ENCODE measurements at places on chromosomes 3 and 15. TPM values are rescaled to one million over a fixed set of nuclear protein-coding genes. Genes with fewer than 3 reads are reported as not detected.

The ASB14 gene
- total RNA-seq: 0.18 TPM

- no peaks in the 10 kb centered on the region for H3K4me1 ChIP-seq
- no peaks in the 10 kb centered on the region for H3K27me3 ChIP-seq
- H3K4me3 ChIP-seq: no peak overlapping the region
Observed at GRCh38 chr3:195285372-195285771, 14.4 kb upstream of the XXYLT1 start.

The LPP gene
- total RNA-seq: 24.3 TPM

GRCh38 chr3:108511055-108511454, 659 bp upstream of the MYH15 start:
- no peak overlapping the region for H3K4me3 ChIP-seq
- H3K36me3 ChIP-seq: no peaks in the 10 kb centered on the region
- H3K4me1 ChIP-seq: no peaks in the 10 kb centered on the region

DNA sequence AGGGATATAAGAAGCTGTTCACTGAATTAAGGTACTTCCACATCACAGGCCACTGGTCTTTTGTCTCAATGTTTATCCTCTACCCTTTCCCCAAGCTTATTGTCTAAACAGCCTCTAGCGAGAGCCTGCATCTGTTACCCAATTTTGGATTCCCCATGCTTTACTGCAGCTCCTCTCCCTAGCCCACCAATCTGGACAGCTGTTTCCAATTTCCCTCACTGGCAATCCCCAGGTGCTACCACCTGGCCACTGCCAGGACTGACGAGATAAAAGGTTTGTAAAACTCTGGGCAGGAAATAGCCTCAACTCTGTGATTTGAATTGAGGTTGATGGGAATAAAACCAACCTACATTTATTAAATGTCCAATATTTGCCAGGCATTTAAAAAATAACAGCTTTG, 58.0 kb upstream of the TEX9 start:
- H3K4me1 ChIP-seq: no peaks in the 10 kb centered on the region
- H3K27ac ChIP-seq: no peak overlapping the region
- H3K27me3 ChIP-seq: no peaks in the 10 kb centered on the region
- DNase-seq: no peak

GRCh38 chr15:46059921-46060594, 425.2 kb downstream of the SQOR start:
- peaks cover 3% of the 10 kb centered on the region for H3K4me1 ChIP-seq
- H3K27me3 ChIP-seq: no peaks in the 10 kb centered on the region
- no peaks in the 10 kb centered on the region for H3K36me3 ChIP-seq

The MANF gene
- 62.6 TPM for total RNA-seq

- H3K27ac ChIP-seq: no peak within 1 kb of the TSS
- no peaks in the 10 kb centered on the region for H3K36me3 ChIP-seq
- peaks cover 20% of the 10 kb centered on the region for H3K27me3 ChIP-seq
- DNase-seq: peak; percentile 67
- H3K4me3 ChIP-seq: peak within 1 kb of the TSS; percentile 37
Observed at GRCh38 chr15:64046421-64047153, at the start of gene DAPK2. DAPK2 (minus strand) TSS chr15:64046485; CDS start chr15:64040261, 6,224 bp downstream.

The CASR gene
- not detected for total RNA-seq

DNA sequence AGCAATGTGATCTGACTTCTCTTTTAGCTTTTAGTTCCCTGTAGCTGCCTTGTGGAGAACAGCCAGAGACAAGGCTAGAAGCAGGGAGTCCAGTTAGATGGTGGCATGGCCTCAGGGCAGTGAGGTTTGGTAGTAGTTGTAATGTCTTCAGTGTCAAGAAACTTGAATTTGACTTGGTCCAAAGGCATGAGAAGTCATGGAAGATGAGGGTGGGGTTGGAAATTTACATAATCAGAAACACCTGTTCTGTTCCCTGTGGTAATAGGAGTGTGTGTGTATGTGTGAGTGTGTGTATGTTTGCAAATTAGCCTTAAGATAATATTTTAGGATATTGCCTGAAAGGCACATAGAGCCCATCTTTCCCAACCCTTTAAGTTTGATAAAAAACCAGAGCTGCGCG, 55.2 kb upstream of the GCNT3 start:
- H3K36me3 ChIP-seq: no peaks in the 10 kb centered on the region
- H3K4me3 ChIP-seq: no peak overlapping the region
- no peaks in the 10 kb centered on the region for H3K27me3 ChIP-seq
- no peak for DNase-seq
- H3K27ac ChIP-seq: no peak overlapping the region

DNA sequence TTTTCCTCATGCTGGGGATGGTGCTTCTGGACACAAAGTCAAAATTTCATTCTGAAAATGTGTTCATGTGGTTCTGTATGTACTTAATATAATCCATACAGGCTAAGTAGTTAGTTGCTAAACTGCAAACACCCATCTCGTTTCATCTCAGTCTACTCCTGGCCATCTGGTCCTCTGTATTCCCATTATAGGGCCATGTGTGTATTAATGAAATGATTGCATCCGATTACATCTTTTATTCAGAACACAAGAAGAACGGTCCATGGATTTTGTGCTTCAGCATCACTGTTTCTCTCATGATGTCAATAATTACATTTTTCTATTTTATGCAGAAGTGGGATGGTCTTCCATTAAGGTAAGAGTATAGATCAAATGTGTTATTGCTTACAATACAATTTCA, 6.1 kb upstream of the GJD2 start:
- no peaks in the 10 kb centered on the region for H3K36me3 ChIP-seq
- no peaks in the 10 kb centered on the region for H3K4me1 ChIP-seq
- H3K27me3 ChIP-seq: peaks cover 9% of the 10 kb centered on the region
- no peak for DNase-seq
- H3K4me3 ChIP-seq: no peak overlapping the region

The DISP2 gene
- 0.75 TPM for total RNA-seq

DNA sequence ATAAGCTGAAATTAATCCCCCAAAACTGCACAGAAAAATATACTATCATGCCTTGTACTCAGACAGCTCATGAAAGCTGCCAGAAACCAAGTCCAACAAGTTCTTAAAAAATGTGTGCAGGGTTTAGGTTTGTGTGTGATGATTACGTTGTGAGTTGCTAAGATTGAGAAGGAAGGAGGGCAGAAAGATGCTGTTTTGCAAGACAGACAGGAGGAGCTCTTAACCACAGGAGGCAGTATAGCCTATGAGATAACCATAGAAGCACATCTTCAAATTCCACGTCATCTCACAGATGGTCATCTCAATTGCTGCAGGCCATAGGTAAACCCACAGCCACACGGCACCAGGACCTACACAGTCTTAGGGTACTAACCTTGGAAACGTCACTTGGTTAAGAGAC, 191.9 kb downstream of the STT3B start:
- DNase-seq: peak; percentile 23
- H3K27ac ChIP-seq: no peak overlapping the region
- no peaks in the 10 kb centered on the region for H3K27me3 ChIP-seq
- no peaks in the 10 kb centered on the region for H3K36me3 ChIP-seq
- H3K4me1 ChIP-seq: peaks cover 4% of the 10 kb centered on the region

- H3K27me3 ChIP-seq: no peaks in the 10 kb centered on the region
- no peaks in the 10 kb centered on the region for H3K36me3 ChIP-seq
- H3K4me3 ChIP-seq: no peak overlapping the region
- DNase-seq: no peak
- H3K27ac ChIP-seq: no peak overlapping the region
- H3K4me1 ChIP-seq: no peaks in the 10 kb centered on the region
Observed at GRCh38 chr3:56089739-56090138, 378.5 kb downstream of the ERC2 start.

- H3K27me3 ChIP-seq: peaks cover 17% of the 10 kb centered on the region
- no peak overlapping the region for H3K27ac ChIP-seq
- peak; percentile 64 for DNase-seq
- H3K36me3 ChIP-seq: no peaks in the 10 kb centered on the region
- H3K4me3 ChIP-seq: no peak overlapping the region
- peaks cover 7% of the 10 kb centered on the region for H3K4me1 ChIP-seq
Observed at GRCh38 chr3:196643201-196643749, 3.8 kb downstream of the NRROS start.

The CDC25A gene
- 3.8 TPM for total RNA-seq

DNA sequence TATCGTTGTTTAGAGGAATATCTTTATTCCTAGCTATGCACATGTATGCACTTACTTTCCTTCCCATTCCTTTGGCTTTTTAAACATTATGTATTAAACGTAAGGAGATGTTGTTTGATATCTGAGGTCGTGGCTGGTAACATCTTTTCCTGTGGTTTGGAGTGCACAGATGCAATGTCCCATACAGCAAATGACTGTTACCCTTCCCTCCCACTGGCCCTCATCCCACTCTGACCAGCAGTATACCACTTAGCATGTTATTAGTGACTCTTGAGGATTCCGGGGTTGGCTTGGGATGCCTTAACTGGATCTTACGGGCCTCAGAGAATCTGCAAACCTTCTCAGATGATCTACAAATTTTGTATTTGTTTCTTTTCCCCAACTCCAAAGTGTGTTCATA, 34.5 kb downstream of the TGFBR2 start:
- H3K4me1 ChIP-seq: peaks cover 13% of the 10 kb centered on the region
- DNase-seq: no peak
- H3K27ac ChIP-seq: no peak overlapping the region
- no peak overlapping the region for H3K4me3 ChIP-seq

The GP5 gene
- 0.35 TPM for total RNA-seq

The ADCY5 gene
- 1.8 TPM for total RNA-seq

The CHRD gene
- 14.1 TPM for total RNA-seq

DNA sequence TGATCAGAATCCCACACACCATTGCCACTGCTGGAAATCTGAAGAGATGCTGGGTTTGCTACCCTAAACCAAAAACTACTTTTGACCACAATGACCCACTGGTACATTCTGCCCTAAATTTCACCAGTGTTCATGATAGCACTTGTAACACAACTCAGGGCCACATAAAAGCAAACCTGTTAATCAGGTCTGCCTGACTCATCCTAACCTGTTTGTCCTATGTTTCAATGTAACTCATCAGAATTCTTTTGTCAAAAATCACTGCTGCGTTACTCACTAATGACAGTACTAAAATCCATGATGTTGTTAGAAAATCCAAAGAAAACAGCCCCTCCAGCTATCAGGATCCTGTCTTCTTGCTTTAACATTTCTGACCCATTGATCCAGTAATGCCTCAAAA, 55.6 kb upstream of the XCR1 start:
- peaks cover 3% of the 10 kb centered on the region for H3K27me3 ChIP-seq
- DNase-seq: no peak
- no peaks in the 10 kb centered on the region for H3K36me3 ChIP-seq
- H3K27ac ChIP-seq: no peak overlapping the region

The ZNF80 gene
- total RNA-seq: 0.04 TPM

DNA sequence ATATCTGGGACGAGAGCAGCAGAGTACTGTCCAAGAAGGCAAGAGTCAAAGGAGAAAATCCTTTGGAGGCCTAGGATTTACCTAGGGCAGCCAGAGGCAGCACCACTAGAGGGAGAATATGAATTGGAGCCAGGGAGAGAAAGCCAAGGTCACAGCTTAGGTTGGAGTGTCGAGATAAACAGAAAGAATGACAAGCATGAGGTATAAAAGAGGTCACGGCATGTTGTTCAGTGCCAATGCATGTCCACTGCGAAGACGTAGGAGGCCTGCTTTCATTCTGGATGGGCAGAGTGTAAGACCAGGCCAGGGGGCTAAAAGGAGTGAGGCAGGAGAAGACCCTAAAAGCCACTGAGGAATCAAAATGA, 47.2 kb downstream of the THBS1 start:
- H3K4me3 ChIP-seq: no peak overlapping the region
- H3K27me3 ChIP-seq: no peaks in the 10 kb centered on the region
- H3K36me3 ChIP-seq: no peaks in the 10 kb centered on the region
- H3K27ac ChIP-seq: no peak overlapping the region
- peaks cover 21% of the 10 kb centered on the region for H3K4me1 ChIP-seq
- DNase-seq: no peak

- no peak for DNase-seq
- no peak overlapping the region for H3K4me3 ChIP-seq
- no peaks in the 10 kb centered on the region for H3K27me3 ChIP-seq
- no peak overlapping the region for H3K27ac ChIP-seq
- H3K36me3 ChIP-seq: no peaks in the 10 kb centered on the region
Observed at GRCh38 chr3:118187221-118187620, 847.4 kb downstream of the IGSF11 start.

GRCh38 chr3:12750658-12751071, 8.4 kb downstream of the TMEM40 start:
- no peak overlapping the region for H3K4me3 ChIP-seq
- DNase-seq: no peak
- H3K4me1 ChIP-seq: peaks cover 21% of the 10 kb centered on the region
- H3K27ac ChIP-seq: peak overlapping the region; percentile 75
- no peaks in the 10 kb centered on the region for H3K36me3 ChIP-seq
- peaks cover 2% of the 10 kb centered on the region for H3K27me3 ChIP-seq

- H3K27ac ChIP-seq: no peak overlapping the region
- no peaks in the 10 kb centered on the region for H3K4me1 ChIP-seq
- peak; percentile 19 for DNase-seq
- no peaks in the 10 kb centered on the region for H3K36me3 ChIP-seq
- H3K27me3 ChIP-seq: no peaks in the 10 kb centered on the region
Observed at GRCh38 chr15:91219206-91219605, 119.1 kb downstream of the SV2B start.

- DNase-seq: no peak
- no peak overlapping the region for H3K27ac ChIP-seq
- H3K27me3 ChIP-seq: no peaks in the 10 kb centered on the region
- no peaks in the 10 kb centered on the region for H3K36me3 ChIP-seq
- no peaks in the 10 kb centered on the region for H3K4me1 ChIP-seq
Observed at GRCh38 chr3:172591876-172592771, 68.9 kb upstream of the TNFSF10 start.

DNA sequence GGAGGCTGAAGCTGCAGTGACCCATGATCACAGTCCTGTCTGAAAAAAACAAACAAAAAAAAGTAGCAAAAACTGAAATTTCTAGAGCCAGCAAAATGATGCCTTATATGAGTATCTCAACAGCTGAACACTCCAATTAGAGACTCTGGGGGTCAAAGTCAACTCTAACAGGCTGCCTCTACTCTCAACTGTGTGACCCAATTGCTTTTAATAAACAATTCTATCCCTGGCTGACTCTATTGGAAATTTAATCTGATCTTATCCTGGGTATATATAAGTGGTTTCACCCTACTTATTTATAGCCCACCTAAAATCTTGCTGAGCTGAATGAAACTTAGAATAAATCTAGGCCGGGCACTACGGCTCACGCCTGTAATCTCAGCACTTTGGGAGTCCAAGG, 29.0 kb downstream of the SMARCC1 start:
- no peak overlapping the region for H3K27ac ChIP-seq
- H3K36me3 ChIP-seq: peaks cover 14% of the 10 kb centered on the region
- no peak overlapping the region for H3K4me3 ChIP-seq
- DNase-seq: no peak
- no peaks in the 10 kb centered on the region for H3K4me1 ChIP-seq

The GXYLT2 gene
- 39.1 TPM for total RNA-seq

The DNAH12 gene
- 0.58 TPM for total RNA-seq

DNA sequence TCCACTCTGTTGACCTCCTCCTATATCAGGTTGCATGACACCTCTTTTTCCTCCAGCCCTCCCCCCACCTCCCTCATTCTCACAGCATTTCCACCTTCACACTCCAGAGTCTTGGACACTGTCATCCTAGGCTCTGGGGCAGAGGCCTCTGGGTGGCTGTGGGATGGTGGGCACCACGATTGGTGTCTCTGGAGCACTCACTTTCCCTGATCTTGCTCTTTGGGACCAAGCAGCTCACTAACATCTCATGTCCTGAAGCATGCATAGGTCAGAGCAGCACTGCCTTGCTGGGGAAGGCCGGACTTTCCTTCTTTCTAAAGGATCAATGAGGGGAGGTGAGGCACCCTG, 14.9 kb downstream of the ZBTB47 start:
- H3K4me3 ChIP-seq: no peak overlapping the region
- H3K27ac ChIP-seq: no peak overlapping the region

GRCh38 chr3:72411126-72411525, 437.1 kb downstream of the SHQ1 start:
- H3K27ac ChIP-seq: no peak overlapping the region
- H3K36me3 ChIP-seq: no peaks in the 10 kb centered on the region
- no peaks in the 10 kb centered on the region for H3K27me3 ChIP-seq
- no peak for DNase-seq
- H3K4me3 ChIP-seq: no peak overlapping the region
- H3K4me1 ChIP-seq: no peaks in the 10 kb centered on the region

Measured in muscle of leg (tissue), 16 donors.